ENCODE measurements at places on chromosomes 3 and 15.

- DNase-seq: no peak
These were observed 625.7 kb upstream of the LMCD1 start for GRCh38 chr3:7875925-7876324.

GRCh38 chr15:66072616-66073361 lies 180.8 kb downstream of the MEGF11 start:
- no peak for DNase-seq

- no peak for DNase-seq
These were observed 245.0 kb upstream of the TOPAZ1 start for GRCh38 chr3:43996379-43997301.

GRCh38 chr15:62249501-62249900 lies 84.4 kb upstream of the C2CD4B start:
- DNase-seq: no peak

DNA sequence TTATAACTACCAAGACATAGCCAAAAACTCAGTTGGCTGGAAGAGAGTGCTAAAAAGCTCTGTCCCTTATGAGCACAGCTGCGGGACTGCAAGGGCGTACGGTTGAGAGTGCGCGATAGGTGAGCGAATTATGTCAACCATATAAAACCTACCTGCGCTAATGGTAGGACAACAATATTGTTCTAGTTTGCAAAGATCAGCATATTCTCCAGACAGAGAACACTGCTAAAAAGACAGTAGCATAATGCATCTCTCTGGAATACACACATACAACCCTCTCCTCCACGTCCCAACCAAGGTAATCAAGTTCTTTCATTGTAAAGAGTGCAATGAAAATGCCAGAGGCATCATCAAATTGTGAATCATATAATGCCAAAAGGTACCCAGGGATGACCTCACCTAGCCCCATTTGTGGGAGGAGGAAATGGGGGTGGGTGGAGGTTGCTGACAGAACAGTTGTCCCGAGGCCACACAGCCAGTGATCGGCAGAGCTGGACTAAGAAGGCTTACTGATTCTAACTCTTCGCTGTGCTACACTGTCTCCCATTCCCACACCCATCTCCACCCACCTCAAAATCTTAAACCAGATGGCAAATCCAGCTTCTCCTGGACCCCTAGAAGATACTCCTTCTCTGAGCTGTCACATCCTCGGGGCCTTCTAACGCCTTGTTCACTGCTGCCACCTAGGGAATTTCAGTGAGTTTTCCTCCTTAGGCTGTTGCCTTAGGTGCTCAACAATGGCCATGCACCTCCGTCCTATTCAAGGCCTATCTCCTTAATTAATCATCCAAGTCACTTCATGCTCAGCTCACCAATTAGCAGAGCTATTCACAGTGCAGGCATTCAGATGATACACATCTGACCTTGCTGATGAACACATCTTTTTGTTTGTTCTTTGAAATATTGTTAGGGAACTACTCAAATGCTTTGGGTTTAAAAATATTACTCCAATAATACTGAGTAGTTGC lies 60.7 kb downstream of the RPL22L1 start:
- DNase-seq: no peak

DNA sequence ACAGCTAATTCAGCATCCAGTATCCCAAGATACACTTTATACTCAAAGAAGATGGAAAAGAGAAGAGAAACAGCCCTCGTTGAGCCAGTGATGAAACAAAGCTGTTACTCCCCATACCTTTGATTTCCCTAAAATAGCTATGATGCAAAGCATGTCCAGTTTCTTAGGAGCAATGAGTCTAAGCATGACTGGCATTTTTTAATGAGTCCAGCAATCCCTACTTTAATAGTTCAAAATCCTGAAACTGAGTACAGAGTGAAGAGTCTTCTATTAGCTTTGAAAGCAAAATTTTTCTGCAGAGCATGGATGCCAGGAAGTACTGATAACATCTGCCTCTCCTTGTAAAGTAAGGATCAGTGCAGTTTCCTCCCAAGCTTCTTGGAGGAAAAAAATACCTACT lies 302.7 kb downstream of the IL5RA start:
- no peak for DNase-seq

DNA sequence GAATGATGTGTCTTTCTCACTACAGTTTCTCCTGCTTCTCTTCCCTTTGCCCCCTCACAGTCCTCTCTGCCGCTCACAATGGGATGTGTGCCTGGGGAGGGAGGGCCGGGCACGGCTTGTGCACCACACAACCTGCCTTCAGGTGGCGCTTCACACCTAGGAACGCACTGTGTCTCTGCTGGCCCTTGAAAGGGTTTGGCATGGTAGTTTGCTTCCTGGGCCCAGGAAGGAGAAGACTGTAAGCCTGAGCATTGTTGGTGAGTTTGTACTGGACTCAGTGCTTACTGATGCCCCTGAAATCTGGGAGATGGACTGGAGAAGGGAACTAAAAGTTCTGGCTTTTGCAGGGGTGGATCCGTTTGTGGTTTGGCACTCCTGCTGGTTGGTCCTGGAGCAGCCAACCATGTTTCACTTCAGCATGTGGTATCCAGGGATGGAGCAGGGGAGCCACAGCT lies 9.2 kb downstream of the ALPK3 start:
- no peak for DNase-seq

DNA sequence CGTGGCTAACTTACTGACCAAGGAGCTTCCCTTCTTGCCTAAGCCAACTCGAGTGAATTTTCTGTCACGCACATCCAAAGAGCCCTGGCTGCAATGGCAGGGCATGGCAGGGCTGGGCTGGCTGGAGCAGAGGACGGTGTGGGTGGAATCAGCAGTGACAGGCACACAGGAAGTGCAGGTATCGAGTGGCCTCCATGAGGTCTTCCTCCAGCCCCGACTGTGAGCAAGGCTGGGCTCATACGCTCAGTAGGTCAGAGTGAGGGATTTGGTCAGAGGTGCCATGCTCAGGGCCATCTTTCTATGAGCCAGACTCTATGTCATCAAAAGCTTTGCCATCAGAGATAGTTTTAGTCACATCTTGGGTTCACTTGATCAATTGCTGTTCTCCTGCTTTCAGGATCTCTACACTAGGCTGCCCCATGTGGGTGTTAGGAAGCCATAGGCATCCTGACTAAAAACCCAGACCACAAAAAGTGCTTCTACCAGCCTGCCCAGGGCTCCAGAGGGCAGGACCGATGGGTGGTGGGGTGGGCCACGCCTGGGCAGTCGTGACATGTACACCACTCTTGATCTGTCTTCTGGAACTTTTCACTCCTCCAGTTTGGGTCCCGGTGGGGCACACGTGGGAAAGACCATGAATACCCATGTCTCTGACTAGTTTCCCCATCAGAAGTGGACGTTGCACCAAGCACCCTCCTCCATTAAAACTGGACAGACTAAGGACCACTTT lies 22.6 kb upstream of the COMMD4 start:
- no peak for DNase-seq

DNA sequence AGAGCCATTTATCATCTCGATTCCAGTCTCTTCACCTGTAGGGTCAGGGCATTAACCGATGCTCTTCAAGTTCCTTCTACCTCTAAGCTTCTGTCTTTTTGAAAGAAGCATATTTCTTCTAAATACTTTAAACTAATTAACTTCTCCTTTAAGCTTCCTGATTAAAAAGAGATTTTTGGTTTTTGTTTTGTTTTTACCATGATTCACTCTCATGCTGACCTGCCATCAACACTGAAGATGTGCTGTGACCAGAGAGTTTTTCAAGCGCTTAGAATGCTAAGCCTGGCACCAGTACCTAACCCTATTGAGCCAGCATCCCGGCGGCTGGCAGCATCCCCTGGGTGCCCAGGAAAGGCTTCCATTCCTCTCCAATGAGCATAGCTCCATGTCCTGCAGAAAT lies 89.3 kb downstream of the FOXP1 start:
- no peak for DNase-seq

DNA sequence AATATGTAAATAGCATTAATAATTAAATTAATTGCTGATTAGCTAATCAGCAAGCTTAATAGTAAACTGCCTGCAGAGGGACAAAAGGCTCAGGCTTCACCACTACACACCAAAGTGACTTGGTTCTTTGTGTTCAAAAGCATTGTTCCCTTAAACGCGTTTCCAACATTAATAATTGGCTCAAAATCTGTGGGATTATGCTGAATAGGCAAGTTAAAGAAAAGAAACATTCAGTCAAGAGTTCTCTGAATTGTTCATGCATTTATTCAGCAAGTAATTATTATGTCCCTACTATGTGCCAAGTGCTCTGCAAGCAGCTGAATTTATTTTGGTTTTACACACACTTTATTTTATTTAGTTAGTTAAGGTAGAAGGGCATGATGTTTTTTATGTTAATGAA lies 558.5 kb upstream of the ARRDC4 start:
- no peak for DNase-seq

- DNase-seq: no peak
These were observed 246.1 kb upstream of the PPP2R3A start for GRCh38 chr3:135719449-135719848.

GRCh38 chr3:5198986-5199731 lies 11.7 kb downstream of the EDEM1 start:
- DNase-seq: no peak

DNA sequence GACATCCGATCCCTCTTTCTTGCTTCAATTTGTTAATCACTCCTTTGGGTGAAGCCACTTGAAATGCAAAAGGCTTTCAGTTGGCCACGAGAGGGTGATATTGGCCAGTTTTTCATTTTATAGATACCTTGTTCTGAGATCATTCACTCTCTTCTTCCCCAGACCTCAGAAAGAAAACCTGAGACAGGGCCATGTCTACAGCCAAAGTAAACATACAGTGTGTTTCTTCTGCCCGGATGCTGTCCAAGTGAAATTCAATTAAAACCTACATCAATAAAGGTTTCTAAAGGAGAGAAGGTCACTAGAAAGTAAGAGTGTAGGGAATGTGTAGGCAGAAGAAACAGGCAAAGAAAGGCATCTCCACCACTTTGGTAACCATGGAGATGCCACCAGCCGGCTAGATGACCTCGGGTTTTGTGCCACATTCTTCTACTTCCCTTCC lies 39.5 kb upstream of the FMN1 start:
- no peak for DNase-seq

- no peak for DNase-seq
These were observed 3.8 kb downstream of the MKRN2 start for GRCh38 chr3:12560505-12561190.

- DNase-seq: no peak
These were observed 647.0 kb upstream of the SGO1 start for GRCh38 chr3:20832963-20833362.

DNA sequence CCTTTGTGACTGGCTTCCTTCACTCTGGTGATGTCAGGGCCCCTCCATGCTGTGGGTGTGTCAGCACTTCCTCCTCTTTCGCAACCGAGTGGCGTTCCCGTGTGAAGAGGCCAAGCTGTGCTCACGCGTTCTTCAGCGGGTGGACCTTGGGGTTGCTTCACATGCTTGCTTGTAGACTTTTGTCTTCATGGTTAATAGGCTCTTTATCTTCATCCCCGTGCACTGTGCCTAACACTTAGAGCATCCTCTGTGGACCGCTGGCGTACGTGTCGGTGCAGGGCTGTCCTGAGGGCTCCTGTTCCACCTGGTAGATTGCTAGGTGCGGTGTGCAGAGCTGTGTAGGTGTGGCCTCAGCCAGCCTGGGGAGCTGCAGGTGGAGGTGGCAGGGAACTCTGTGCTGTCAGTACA lies 182.3 kb downstream of the OR4M2 start:
- DNase-seq: no peak

DNA sequence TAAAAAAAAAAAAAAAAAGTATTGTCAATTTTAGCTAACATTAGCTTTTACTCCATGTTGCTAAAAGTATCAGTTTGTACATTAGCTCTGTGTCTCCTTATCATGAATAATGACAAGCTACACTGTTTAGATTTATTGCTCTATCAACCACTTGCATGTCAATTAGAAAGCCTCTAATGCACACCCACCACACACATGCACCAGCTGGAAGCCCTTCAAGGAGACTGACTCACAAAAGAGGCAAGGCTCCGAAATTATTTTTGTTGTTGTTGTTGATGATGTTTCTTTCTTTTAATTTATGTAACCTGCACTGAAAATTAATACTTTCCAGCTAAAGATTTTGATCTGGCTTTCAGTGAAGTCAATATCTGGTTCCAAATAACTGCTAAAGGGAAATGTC lies 71.5 kb downstream of the ETFA start:
- DNase-seq: no peak

DNA sequence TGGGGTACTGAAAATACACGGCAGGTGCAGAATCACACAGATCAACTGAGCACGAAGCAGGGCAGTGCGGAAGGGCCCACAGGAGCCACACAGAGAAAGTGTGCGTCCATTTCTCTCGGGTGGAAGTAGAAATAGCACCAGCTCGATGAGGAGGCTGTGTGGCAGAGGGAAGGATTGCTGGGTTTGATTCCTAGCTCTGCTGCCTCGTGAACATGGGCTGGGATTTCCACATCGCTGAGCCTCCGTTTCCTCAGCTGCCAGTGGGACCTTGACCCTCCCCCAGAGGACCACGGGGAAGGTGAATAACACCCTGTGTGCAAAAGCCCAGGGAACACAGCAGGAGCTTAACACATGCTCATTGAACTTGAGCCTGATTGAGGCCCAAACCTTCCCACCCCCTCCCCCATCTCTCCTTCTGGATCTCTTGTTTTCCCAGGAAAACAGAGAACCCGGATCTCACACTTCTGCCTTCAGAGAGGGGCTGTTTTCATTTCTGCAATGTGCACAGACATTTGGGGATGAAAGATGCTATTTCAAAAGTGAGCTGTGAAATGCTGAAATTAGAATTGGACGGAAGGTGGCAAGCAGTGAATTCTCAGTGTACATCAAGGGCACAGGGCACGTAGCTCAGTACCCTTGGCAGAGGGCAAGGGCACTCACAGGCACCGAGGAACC lies 38.4 kb downstream of the ABTB1 start:
- DNase-seq: no peak

GRCh38 chr3:169522595-169523529 lies 140.7 kb downstream of the MECOM start:
- DNase-seq: no peak

GRCh38 chr15:88878720-88879184 lies 16.6 kb downstream of the HAPLN3 start:
- peak; percentile 16 for DNase-seq

GRCh38 chr3:71652781-71653413 lies 69.4 kb upstream of the FOXP1 start:
- DNase-seq: no peak

DNA sequence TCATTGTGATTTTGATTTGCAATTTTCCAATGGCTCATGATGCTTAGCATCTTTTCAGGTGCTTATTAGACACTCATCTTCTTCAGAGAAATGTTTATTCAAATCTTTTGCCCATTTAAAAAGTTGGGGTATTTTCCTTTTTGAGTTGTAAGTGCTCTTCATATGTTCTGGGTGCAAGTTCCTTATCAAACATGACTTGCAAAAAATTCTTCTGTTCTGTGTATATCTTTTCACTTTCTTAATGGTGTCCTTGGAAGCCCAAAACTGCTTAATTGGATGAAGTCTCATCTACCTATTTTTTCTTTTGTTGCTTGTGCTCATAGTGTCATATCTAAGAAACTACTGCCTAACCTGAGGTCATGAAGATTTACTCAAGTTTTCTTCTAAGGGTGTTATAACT lies 332.8 kb downstream of the PLCL2 start:
- no peak for DNase-seq

DNA sequence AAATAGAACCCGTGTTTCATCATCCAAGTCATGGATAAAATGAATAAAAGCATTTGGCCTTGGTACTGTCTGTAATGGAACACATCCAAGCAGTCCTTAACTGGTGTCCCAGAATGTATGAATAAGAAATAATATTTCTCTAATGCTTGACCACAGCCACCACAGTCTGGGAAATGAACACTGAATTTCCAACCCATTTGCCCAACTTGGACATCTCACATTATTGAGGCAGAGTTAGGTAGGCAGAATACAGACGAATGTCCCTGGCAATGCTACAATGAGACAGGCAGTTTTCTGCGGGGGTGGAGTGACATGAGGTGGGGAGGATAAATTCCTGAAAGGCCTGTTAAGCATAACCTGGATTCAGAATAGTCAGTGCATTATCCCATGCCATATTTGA lies 245.7 kb downstream of the ZIC1 start:
- DNase-seq: no peak

Measured in stimulated activated naive CD4-positive, alpha-beta T cell treated with Interleukin-2 at 50 U/mL for 16 hours (primary cell).